ENCODE measurements at places on chromosomes 6 and 20.

DNA sequence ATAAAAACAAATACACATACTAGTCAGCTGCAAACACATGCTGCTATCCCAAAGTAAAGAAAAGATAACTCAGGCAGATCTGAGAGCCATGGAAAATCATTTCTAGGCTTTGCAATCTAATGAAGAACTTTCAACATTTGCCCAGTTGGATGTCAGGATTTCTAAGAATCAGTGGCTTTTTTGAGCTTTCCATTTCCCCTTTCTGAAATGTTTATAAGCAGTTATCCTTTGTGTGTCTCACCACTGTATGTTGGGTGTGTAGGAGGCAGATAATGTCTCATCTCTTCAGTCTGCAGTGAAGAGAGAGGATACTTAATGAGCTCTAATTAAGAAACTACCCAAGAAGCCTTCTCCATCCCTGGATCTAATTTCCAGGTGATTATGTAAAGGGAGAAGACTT is 43.6 kb downstream of the RGS17 start:
- DNase-seq = no peak

DNA sequence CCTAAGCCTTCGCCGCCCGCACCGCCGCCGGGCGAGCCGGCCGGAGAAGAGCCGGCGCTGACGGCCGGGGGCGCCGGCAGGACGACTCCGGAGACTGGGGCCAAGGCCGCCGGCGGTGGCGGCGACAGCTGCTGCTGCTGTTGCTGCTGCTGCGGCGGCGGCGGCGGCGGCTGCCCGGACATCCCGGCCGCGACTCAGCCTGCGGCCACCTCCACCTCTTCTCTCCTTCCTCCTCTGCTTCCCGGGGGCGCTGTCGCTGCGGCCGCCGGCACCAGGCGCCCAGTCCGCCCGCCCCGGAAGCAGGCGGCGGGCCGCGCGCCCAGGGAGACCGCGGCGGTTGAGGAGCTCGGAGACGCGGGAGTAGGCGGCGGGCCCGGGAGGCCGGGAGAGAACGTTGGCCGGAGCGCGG is 307 bp downstream of the RANBP9 start:
- DNase-seq = no peak

DNA sequence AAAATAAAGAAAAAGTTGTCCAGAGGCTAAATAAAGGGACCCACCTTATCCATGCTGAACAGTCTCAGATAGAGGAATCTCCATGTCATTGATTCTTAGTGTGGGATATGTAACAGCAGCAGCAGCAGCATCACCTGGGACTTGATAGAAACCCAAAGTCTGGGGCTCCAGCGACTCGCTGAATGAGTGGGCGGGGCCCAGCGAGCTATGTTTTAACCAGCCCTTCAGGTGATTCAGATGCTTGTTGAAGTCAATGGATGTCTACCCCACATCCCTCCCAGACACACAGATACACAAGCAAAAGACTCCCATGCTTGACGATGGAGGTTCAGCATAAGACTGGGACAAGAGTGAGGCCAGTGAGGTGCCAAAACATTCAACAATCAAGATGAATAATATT is 298.6 kb downstream of the UBE3D start:
- no peak for DNase-seq

- no peak for DNase-seq
Observed at GRCh38 chr20:45735552-45735951, 13.4 kb downstream of the SPINT4 start.

DNA sequence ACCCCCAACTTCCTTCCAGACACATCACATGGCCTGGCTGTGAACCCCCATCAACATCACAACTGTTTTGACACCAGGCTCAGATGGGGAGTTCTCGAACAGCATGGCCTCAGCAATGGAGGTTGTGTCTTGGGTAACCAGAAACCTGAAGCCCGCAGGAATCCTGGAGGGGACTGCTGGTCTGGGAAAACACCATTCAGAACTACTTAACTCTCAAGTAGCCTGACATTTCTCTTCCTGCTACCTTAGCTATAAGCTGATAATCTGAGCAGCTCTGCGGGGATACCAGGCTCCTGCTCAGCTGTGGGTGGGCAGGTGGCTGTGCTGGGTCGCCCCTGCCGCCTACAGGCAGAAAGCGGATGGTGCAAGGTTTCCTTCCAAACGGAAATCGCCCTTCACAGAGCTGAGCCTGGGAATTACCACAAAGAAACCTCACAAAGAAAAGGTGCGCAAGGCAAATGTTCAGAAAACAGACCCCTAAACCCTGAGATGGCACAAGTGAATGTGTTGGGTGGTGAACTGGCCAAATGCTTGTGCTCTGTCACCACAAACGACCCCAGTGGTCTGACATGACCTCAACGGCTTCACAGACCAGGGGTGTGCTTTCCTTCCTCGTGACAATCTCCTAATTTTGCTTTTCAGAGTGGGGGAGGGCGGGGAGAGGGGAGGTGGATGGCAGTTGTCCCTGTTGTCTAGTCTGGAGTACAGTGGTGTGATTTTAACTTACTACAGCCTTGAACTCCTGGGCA is 29.5 kb downstream of the SNX5 start:
- peak; percentile 58 for DNase-seq

- DNase-seq = no peak
Observed at GRCh38 chr6:165891320-165891719, 228.3 kb upstream of the PDE10A start.

DNA sequence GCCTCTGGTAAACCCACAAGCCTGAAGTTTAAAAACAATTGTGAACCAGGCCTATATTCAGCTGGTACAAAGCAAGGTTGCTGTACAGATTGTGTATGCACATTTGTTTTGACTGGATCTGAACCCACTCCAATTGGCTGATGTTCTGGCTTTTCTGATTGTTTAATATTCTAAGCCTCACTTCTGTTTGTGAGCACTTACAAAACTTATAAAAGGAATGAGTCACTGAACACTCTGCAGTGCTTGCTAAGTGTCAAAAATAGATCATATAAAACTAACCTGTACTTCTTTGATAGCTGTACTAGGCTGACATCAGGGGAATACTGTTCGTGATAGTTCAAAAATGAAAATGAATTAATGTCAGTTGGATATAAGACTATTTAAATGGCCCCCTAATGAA is 12.1 kb downstream of the COL21A1 start:
- DNase-seq = no peak

- no peak for DNase-seq
Observed at GRCh38 chr6:47239546-47239945, 70.2 kb downstream of the TNFRSF21 start.

DNA sequence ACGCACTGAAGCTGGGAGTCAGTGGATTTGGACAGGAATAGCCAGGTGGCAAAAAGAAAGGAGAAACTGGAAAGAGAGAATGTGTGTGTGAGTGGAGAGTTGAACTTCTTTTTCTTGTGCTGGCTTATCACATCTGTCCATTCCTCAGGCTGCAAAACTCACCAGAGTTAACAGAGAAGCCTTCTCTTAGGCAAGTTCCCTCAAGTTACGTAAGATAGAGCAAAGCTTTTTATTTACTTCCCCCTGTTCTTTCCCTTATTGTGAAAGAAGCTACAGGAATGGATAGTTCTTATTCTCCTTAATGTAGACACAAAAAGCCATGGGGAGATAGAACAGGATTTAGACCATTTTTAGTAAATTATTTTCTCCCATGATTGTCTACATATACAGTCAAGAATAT is 188.6 kb downstream of the BMP2 start:
- DNase-seq = no peak

DNA sequence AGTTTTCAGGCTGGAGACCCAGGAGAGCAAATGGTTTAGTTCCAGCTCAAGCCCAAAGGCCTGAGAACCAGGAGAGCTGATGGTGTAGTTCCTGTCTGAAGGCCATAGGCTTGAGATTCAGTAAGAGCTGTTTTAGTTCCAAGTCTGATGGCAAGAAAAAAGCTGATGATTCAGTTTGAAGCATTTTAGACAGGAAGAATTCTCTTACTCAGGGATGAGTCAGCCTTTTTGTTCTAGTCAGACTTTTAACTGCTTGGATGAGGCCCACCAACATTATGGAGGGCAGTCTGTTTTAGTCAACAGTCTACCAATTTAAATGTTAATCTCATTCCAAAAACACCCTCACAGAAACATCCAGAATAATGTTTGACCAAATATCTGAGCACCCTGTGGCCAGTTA is 2.5 kb downstream of the ZSCAN26 start:
- DNase-seq = no peak

GRCh38 chr6:4460586-4461475 is 315.4 kb upstream of the CDYL start:
- DNase-seq = no peak

DNA sequence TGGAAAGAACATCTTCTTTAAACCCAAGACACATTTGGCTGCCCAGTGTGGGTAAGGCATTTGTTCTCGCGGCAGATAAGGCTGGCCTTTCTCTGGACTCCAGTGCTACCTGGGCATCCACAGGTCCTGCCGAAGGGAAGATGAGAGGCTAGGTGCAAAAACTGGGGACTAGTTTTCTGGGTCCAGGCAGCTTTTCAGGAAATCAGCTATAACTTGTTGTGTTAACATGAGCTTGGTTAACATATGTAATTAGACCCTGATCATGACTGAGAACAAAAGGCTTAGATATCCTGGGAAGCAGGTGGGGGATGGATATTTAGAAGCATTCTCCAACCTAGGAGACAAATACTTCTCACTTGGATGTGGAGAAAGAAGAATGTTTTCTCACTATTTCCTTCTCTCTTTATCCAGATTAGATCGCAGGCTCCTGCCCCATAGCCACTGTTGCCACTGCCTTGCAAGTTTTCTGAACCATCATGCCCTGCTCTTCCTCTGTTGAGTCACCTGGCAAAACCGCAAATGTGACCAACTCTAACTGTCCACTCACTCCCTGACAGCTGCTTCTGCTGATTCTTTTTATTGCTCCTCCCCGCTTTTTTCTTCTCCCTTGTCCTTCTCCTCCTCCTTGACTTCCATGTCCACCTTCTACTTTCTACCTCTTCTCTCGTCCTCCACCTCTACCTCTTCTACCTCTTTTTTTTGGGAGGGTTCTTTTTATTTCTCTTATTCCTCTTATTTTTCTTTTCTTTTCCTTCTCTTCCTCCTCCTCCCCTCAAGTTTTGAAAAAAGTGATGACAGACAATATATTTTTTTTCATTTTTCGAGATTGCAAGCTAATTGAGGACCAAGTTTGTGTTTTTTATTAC is 258.1 kb downstream of the UTRN start:
- DNase-seq = no peak

DNA sequence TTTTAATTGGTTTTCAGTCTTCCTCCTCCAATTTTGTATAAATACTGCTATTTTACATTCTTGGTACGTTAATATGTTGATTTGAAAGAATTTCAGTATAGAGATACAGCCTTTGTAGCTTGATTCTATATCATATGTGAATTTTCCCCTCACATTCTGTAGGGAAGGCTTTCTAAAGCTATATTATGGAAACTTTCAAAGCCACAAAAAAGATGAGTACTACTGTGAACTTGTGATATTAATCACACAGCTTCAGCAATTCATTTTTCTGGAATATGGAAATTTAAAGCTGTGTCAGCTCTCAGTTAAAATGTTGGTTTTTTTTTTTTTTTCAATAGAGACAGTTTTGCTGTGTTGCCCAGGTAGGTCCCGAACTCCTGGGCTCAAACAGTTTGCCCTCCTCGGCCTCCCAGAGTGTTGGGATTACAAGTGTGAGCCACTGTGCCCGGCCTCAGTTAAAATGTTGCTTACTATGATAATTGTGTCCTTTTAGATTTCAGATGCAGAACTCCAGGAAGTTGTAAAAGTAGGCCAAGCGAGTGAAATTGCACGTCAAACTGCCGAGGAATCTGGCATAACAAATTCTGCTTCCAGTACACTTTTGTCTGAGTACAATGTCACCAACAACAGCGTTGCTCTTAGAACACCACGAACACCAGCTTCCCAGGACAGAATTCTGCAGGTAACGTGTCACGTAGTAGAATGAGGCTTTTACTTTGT is 20.6 kb downstream of the CDC5L start:
- DNase-seq = no peak

GRCh38 chr20:46031701-46032254 is 2.8 kb downstream of the SLC12A5 start:
- no peak for DNase-seq

DNA sequence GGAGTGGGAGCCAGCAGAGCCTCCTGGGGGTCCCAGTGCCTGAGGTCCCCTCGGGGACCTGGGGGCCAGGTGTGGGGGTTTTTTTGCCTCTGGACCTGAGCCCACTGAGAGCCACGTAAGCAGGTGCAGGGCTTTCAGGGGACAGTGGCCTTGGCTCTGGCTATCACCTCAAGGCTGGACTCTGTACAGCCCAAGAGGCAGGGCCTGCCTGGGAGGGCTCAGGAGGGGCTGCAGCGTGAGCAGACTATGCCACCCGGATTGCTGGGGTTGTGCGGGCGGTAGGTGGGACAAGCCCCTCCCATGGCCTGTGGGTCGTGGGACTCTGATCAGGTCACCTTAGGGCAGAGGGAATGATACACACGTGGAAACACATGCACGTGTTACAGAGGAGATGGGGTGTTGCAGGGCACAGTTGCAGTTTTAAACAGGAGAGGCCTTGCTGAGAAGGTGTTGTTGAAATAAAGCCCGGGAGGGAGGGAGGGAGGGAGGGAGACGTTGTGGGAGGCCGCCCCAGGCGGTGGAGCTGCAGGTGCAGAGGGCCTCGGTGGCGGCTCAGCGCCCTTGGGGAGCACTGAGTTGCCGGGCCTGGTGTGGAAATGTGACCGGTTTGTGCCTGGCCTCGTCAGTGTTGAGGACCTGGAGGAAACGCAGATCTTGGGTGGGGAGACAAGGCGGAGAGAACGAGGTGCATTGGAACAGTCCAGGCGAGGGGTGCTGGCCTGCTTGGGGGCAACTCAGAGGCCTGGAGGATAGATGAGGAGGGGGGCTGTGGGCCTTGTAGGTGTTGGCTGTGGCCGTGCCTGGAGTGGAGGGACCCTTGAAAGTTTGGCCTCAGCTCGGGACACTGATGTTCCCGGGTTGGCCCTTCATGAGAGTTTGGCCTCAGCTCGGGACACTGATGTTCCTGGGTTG is 2.3 kb downstream of the TCEA2 start:
- no peak for DNase-seq

GRCh38 chr20:39563349-39563748 is 601.2 kb downstream of the DHX35 start:
- no peak for DNase-seq

DNA sequence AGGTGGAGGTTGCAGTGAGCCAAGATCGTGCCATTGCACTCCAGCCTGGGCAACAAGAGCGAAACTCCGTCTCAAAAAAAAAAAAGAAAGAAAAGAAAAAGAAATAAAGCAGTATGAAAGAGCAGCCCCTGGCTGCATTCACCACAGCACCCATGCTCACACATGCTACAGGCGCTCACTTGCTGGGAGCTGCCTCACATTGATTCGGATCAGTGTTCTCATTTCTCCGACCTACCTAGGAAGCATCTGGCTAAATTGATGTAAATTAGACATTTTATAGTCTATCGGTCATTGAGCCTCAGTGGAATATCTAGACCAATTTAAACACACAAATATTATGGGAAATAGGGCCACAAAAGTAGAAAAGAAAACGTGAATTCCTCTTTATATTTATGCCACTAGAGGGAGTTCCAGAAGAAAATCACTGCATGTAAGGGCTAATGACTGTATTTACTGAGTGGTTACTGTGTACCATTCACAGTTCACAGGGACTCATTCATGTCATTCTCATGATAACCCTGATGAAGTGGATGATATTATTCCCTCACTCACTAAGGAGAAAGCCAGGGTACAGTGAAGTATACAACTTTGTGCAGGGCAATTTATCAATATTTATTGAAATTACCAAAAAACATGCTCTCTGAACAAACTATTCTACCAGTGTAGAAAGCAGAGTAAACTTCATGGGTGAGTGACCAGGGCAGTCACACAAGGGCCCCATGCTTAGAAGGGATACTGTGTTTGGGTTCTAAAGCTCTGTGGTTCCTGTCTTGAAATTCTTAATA is 5.3 kb upstream of the MOG start:
- no peak for DNase-seq

GRCh38 chr6:165799391-165800153 is 136.5 kb upstream of the PDE10A start:
- DNase-seq = no peak
